ENCODE measurements at places on chromosomes 11 and 22.

DNA sequence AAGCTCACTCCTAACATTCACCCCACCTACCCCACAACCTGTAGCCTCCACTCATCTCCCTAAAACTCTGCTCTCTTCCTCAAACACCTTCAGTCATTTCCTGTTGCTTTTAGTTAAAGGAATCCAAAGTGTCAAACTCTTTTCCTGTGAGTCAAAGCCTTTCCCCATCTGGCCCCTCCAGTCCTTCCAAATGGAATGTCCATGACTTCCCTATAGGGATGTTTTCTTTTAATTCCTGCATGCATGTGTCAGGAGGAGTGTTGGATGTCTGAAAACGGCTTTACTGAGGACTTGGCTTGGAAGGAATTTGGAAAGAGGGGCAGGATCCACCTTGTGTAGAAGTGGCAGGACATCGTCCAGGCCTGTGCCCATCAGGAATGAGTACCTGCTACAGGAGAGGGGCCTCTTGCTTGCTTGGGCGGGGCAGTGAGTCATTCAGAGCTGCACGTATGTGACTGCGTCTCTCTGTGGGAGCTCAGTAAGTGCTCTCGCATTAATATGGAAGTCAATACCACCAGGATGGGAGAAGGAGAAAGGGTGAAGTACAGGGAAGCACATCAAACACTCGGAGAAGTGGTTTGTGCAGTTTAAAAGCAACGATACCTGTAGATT, 491.9 kb downstream of the OPCML start:
- DNase-seq: no peak

GRCh38 chr11:70825893-70826540, 426.4 kb downstream of the SHANK2 start:
- no peak for DNase-seq

GRCh38 chr11:121814962-121815361, 301.1 kb downstream of the BLID start:
- no peak for DNase-seq

DNA sequence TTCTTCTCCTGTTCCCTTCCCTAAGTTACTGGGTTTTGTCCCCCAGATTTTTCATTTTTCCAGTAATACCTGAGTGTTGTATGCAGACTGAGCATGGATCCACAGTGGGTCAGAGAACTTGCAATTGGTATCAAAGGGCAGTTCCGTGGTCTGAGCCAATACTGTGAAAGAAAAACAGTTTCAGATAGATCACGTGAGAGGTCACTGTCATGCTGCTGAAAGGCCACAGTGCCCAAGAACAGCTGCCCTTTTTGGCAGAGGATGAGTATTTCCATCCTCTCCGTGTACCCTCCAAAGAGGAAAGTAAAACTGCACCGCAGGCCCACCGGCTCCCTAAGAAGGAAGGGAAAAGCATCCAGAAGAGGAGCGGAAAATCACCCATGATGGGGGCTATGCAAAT, 73.0 kb upstream of the TBCEL start:
- DNase-seq: no peak

DNA sequence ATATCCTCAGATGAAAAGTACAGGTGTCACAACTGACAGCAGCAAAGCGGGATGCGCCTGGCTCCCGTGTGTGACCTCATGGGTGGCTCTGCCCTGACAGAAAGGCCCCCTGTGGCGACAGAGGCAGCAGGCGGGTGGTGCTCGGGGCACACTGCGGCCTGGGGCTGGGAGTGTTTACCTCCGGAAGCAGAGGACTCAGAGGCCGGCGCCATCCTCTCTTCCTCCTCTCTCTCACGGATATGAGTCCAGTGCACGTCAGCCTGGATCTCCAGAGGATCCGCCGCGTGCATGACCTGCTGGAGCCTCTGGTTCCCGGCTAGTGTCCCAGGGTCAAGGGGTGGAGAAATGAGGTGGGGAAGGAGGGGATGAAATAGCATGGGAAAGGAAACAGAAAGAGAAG, 53.2 kb upstream of the BID start:
- DNase-seq: no peak

- DNase-seq: no peak
Measured at GRCh38 chr11:15865212-15865987, 490.9 kb downstream of the SOX6 start.

DNA sequence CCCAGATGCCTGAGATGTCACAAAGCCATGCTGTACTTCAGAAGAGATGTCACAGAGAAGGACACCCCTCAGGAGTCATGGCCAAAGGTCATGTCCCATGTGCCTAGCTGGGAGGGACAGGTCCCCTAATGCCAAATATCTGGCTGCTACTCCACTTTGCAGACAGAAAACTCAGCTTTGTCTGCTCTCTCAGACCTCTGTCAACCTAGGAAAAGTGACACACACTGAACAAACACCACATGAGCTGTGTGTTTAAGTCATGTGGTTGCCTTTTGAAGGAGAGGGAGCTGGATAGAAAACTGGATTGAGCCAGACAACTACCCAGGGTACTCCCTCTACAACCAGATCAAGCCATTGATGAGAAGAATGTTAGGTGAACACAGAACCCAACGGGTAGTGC, 3.5 kb downstream of the TRIM66 start:
- DNase-seq: no peak

- no peak for DNase-seq
Measured at GRCh38 chr11:113447621-113448315, 27.4 kb downstream of the DRD2 start.

- no peak for DNase-seq
Measured at GRCh38 chr11:109677876-109678275, 255.9 kb downstream of the C11orf87 start.
